Lower leg skin (tissue), 4 donors: ENCODE measurements at places on chromosomes 12 and 14. TPM values are rescaled to one million over a fixed set of nuclear protein-coding genes. Genes with fewer than 3 reads are reported as not detected.

The GPR162 gene
- total RNA-seq = 0.65 TPM

The SERPINA6 gene
- not detected for total RNA-seq

The CCDC175 gene
- not detected for total RNA-seq

The TC2N gene
- total RNA-seq = 37.7 TPM

The MSRB3 gene
- 16.6 TPM for total RNA-seq

The MYF6 gene
- not detected for total RNA-seq

The KRT3 gene
- total RNA-seq = not detected

The EPYC gene
- not detected for total RNA-seq

The TAS2R9 gene
- total RNA-seq = not detected

The RIN3 gene
- 6.9 TPM for total RNA-seq

The SPTB gene
- total RNA-seq = 1.2 TPM

The OSBPL8 gene
- total RNA-seq = 86.7 TPM

The LRRK2 gene
- total RNA-seq = 5.7 TPM

The PAH gene
- total RNA-seq = not detected

The INHBC gene
- total RNA-seq = not detected

The CLEC4C gene
- not detected for total RNA-seq

The C14orf93 gene
- 16.9 TPM for total RNA-seq

The SNW1 gene
- 46.7 TPM for total RNA-seq

The MUCL1 gene
- 1,631 TPM for total RNA-seq

The TMEM233 gene
- not detected for total RNA-seq

The ZNF385A gene
- 113 TPM for total RNA-seq

The HVCN1 gene
- total RNA-seq = 3.5 TPM

The PTPRO gene
- 0.29 TPM for total RNA-seq

The ITGB7 gene
- 6.5 TPM for total RNA-seq

The STYK1 gene
- total RNA-seq = 2.0 TPM

The KRT75 gene
- 31.9 TPM for total RNA-seq

The MYO1H gene
- not detected for total RNA-seq

The GUCY2C gene
- total RNA-seq = 0.99 TPM

The DNAJC22 gene
- 0.39 TPM for total RNA-seq

The DEGS2 gene
- total RNA-seq = 158 TPM

The TBX5 gene
- 0.65 TPM for total RNA-seq

The STAC3 gene
- total RNA-seq = 0.76 TPM

The DIO3 gene
- total RNA-seq = 2.3 TPM

The HCAR1 gene
- total RNA-seq = 0.15 TPM

The PLBD1 gene
- total RNA-seq = 40.9 TPM

The KCNA1 gene
- total RNA-seq = 0.13 TPM

The FUT8 gene
- total RNA-seq = 24.0 TPM

The PROX2 gene
- total RNA-seq = not detected

The ZC2HC1C gene
- total RNA-seq = 3.9 TPM

The CLEC2D gene
- total RNA-seq = 1.6 TPM

The TEX52 gene
- total RNA-seq = not detected

The PLEKHG3 gene
- total RNA-seq = 124 TPM

The RHEBL1 gene
- total RNA-seq = 1.8 TPM

The GYS2 gene
- total RNA-seq = not detected

The PCED1B gene
- total RNA-seq = 0.96 TPM

The SYT10 gene
- 0.06 TPM for total RNA-seq

The PSMB11 gene
- total RNA-seq = not detected

The BHLHE41 gene
- 7.7 TPM for total RNA-seq

The SLC5A8 gene
- not detected for total RNA-seq

The RPGRIP1 gene
- 0.21 TPM for total RNA-seq

The TMPRSS12 gene
- not detected for total RNA-seq

The DDN gene
- 0.13 TPM for total RNA-seq

The LRRC43 gene
- total RNA-seq = 2.3 TPM

The DHRS2 gene
- not detected for total RNA-seq

The ACSM4 gene
- total RNA-seq = not detected

The ANKRD33 gene
- not detected for total RNA-seq

The EGLN3 gene
- 163 TPM for total RNA-seq

The CMA1 gene
- total RNA-seq = 1.2 TPM

The PTGER2 gene
- total RNA-seq = 3.6 TPM
